ENCODE measurements at places on chromosomes 3 and 15.

DNA sequence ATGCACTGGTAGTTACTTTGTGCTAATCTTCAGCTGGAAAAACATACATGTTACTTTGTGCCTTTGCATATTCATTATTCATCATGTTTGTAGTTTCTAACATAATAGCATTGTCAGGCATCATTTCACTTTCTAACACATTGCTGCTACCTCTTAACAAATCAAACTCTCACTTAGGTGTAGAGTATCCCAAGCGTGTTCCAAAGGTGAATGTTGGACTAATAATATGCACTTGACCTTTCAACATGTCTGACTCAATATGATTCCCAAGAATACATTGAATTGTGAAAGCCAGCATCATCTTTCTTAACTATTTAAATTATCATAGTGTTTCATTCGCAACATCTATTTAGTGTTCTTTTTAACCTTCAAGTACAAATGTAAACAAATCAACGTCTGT lies 211.6 kb downstream of the BBX start:
- no peak for DNase-seq

- no peak for DNase-seq
These were observed 214.2 kb downstream of the MEIS2 start for GRCh38 chr15:36886191-36886590.

GRCh38 chr3:14876921-14877333 lies 58.2 kb downstream of the FGD5 start:
- no peak for DNase-seq

DNA sequence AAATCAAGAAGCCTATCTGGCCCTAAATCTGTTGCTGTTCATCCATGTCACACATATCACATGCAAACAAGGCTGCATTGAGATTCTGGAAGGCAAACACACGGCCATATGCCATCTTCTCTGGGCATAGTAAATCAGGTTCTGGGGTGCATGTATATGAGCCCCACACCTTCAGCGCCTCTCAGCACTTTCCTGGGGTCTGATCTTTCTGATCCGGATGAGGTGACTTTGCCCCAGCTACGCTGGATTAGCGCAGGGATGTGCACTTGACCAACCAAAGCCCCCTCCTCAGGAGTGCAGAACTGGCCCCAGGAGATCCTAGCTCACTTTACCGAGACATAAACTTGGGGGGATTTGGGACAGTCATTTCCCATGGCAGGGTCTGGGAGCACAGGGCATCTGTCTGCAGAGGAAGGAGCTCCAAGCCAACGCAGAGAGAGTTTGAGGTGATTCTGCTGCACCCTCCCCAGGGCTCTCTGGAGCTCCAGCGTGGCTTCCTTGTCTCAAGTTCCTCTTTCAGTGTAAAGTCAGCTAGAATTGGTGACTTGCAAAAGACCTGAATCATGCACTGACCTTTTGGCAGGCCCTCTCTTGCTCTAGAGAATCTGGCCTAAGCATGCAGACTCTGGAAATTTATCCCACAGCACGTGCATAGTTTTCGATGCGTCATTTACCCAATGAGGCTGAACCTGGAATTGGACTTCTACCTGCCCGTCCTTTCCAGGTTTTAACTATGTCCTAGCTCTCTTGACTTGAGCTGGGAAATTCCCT lies 63.5 kb upstream of the KLF13 start:
- DNase-seq: no peak

DNA sequence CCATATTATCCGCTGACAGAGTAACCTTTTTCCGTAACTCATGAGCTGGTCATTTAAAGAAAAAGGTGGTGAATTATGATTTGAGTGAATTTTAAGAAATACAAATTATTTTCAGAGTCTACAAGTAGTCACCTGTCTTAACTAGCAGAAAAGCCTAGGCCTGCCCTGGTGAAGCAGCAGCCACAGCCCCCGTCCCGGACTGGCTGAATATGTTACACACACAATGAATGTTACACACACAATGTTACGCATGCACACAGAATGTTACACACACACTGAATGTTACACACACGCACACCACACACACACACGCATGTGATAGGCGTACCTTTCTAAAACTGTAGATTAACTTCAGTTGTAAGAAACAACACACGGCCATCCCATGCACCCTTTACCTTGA lies 77.8 kb downstream of the VGLL4 start:
- DNase-seq: no peak

DNA sequence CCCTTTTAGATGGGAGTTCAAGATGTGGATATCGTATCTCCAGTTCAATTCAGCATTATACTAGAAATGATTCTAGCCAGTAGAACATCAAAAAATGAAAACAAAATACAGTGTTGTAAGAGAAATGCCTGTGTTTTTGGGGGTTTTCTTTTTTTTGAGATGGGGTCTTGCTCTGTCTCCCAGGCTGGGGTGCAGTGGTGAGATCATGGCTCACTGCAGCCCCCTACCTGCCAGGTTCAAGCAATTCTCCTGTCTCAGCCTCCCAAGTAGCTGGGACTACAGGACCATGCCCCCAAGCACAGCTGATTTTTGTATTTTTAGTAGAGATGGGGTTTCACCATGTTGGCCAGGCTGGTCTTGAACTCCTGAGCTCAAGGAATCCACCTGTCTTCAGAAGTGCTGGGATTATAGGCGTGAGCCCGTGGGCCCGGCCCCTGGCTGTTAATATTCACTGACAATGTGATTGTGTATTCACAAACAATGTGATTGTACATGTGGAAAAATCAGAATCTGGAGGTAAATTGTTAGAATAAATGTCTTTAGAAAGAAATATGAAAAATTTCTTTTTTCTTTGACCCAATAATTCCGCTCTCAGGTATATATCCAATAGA lies 59.0 kb downstream of the ARIH1 start:
- no peak for DNase-seq

GRCh38 chr15:39919748-39920509 lies at the start of gene GPR176:
TSS of gene GPR176 (minus strand) at chr15:39920266. CDS start at chr15:39920026, 240 bp downstream.
- no peak for DNase-seq

DNA sequence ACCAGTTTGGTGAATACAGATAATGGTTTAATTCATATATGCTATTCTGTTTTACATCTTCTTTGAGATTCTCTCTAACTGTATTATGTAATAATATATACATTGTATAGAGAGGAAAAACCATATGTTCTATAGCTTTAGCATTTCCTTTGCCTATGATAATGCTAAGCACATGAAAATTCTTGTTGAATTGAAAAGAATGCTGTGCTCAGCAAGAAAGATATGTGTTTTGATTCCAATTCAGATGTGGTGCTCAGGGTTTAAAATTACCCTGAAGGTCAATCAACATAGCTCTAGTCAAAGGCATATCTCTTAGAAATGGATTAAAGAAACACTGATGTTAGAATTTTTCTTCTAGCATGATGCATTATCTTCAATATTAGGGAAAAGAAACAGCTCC lies 8.5 kb upstream of the TUSC7 start:
- DNase-seq: no peak

GRCh38 chr3:169072494-169072893 lies 591.0 kb downstream of the MECOM start:
- no peak for DNase-seq

GRCh38 chr15:100018191-100018590 lies 285.0 kb upstream of the LYSMD4 start:
- DNase-seq: no peak

DNA sequence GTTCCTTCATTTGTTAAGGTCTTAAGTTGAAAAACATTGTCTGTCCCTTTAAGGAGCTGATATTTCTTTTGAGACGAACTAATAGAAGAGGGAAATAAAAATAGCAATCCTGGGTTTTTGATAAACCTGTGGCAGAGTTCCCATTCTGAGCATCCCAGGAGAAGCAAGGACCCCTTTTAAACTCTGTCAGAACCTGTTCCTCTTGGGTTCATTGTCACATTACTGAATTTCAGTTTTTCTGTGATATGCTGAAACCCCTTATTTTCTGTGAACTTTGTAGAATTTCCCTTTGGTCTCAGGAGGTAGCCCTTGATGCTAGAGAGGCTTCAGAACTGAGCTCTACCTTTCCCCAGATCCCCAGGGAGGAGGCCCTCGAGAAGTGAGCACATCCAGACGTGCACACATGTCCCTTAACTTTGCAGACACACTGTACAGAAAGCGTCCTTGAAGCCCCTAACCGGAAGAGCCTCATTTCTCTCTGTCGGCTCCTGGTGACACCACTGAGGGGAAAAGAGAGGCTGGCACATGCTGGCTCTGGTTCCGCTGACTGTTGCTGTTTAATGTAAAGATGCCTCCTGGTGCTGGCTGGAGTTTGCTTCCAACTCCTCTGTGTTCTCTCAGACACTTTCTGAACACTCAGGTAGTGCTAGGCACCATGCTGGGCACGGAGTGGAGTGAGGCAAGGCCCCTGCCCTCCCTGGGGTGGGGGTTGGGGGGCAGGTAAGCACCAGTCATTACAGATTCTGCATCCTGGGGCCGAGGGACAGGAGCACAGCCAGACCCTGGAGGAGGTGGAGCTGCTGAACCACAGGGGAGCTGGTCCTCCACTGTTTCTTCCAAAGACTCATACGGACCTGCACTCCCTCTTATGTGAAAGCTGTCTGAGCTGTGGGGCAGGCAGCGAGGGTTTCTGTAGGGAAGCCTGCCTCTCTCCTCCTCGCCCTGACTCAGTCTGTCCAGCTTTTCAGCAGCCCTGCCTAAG lies 77.5 kb downstream of the CHDH start:
- no peak for DNase-seq

GRCh38 chr15:62641825-62642224 lies 400.7 kb upstream of the TPM1 start:
- DNase-seq: no peak

DNA sequence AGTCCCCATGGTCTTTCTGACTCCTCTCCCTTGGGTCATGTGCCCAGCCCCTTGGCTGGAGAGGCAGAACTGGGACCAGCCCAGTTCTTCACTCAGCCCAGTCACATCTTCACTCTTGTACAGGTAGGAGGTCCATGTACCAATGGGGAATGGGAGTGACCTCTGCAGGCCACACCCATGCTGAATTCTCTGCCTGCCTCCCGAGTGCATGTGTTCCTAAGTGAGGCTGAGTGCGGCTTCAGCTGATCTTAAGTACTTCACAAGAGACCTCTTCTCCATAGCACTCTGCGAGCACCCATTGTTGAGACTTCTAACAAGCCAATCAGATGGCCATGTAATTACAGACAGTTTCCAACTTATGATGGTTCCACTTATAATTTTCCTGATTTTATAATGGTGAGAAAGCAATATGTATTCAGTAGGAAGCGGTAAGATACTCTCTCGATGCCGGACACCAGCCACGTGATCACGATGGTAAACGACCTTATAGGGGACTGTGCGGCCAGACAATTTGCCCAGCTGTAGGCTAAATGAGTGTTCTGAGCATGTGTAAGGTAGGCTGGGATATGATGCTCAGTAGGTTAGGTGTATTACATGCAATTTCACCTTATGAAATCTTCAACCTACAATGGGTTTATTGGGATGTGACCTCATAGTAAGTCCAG lies 112.1 kb downstream of the KLF13 start:
- no peak for DNase-seq

DNA sequence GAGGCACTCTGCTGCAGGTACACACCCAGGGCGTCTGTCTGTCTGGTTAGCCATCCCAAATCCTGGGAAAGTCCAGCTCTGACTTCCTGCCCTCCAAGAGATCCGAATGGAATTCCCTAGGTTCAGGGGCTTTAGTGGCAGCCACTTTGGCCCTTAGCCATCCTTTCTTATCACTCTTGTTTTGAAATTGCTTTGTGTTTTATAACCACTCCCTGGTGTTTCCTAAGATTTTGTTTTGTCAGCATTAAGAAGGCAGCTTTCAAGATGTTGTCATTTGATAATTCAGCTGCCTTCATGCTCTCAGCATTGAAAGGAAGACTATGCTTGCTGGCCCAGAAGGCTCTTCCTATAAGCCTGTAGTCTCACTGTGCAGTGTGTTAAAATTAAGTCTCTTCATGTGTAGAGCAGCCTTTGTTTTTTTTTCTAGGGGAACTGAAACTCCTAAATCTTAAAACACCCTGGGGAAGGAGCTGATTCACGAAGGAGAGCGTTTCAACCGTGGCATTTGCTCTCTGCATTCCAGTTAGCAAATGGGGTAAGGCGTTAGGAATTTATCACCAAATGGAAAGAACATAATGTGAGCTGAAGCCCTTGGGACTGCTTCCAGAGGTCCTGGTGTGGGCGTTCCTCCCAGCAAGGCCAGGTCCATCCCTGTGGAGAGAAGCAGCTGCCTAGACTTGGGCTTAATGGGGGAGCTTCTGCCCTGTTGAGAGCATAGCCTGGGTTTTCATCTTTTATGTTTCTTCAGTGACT lies 14.2 kb upstream of the CLEC3B start:
- no peak for DNase-seq

- DNase-seq: no peak
These were observed 255.4 kb upstream of the ARPP21 start for GRCh38 chr3:35383719-35384555.

GRCh38 chr15:79657722-79658121 lies 225.6 kb downstream of the MINAR1 start:
- no peak for DNase-seq

- DNase-seq: no peak
These were observed 193.2 kb upstream of the ZNF385D start for GRCh38 chr3:21944251-21944650.

DNA sequence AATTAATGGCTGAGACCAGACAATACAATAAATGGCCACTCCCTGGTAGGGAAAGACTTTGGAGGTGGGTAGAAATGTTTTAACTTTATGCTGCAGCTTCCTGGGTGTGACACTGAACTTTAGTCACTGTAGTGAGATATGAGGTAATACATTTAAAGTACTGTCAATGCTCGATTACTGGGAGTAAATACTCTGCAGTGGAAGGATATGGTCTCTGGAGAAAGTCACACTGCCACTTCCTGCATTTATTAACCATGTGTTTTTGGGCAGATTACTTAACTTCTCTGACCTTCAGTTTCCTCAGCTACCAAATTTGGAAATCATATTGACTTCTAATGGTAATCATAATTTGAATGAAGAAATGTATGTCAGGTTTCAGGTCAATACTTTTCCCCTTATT lies 317.1 kb upstream of the TGFBR2 start:
- no peak for DNase-seq

DNA sequence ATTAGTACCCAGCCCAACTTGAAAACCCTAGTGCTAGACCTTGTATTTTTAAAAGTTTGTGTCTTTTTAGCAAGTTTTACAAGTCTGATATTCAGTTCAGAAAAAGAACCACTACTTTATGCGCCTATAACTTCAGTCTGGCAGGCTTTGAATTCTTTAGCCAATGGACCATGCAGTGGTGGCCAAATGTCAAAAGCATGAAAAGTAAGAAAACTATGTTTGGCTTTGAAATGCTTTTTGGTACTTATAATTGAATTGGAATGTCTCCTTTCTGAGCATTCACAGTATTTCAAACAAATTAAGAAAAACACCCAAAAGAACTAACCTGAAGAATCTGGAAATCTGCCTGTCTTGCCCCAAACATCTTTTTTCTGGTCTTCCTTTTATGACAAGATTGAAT lies 12.8 kb downstream of the WDR48 start:
- no peak for DNase-seq

GRCh38 chr15:86060674-86061073 lies 19.0 kb upstream of the AGBL1 start:
- no peak for DNase-seq

- DNase-seq: no peak
These were observed 16.4 kb downstream of the PLEKHO2 start for GRCh38 chr15:64858021-64858575.

GRCh38 chr3:13280811-13281506 lies 139.2 kb downstream of the NUP210 start:
- DNase-seq: no peak

GRCh38 chr3:121736112-121736511 lies 13.4 kb downstream of the GOLGB1 start:
- DNase-seq: no peak

GRCh38 chr3:16837602-16838001 lies 47.2 kb upstream of the PLCL2 start:
- no peak for DNase-seq

Measured in Jurkat, Clone E6-1 (cell line).